Aortic smooth muscle cell (primary cell): ENCODE measurements at places on chromosomes 4 and X. TPM values are rescaled to one million over a fixed set of nuclear protein-coding genes. Genes with fewer than 3 reads are reported as not detected.

Gene GJB1
- total RNA-seq, result not detected in 2 replicates

Gene TIGD4
- total RNA-seq, result 0.12 and 0.13 TPM in 2 replicates

Gene NLGN3
- 0.13 and 0.37 TPM in 2 replicates for total RNA-seq

Gene GABRA4
- under 0.01 and 0.12 TPM in 2 replicates for total RNA-seq

Gene MAGEA1
- not detected in 2 replicates for total RNA-seq

Gene XAGE1A
- not detected in 2 replicates for total RNA-seq

Gene MMRN1
- total RNA-seq, result 4.7 and 11.1 TPM in 2 replicates

Gene NOX1
- not detected in 2 replicates for total RNA-seq

Gene NPY1R
- total RNA-seq, result 2.5 and 69.0 TPM in 2 replicates

Gene FGF13
- total RNA-seq, result 0.26 and 0.44 TPM in 2 replicates

Gene PLXNB3
- total RNA-seq, result 4.3 and 7.5 TPM in 2 replicates

Gene SLITRK4
- total RNA-seq, result 5.0 and 7.5 TPM in 2 replicates

Gene SSX1
- total RNA-seq, result not detected in 2 replicates

Gene RPA4
- 0.79 and 2.7 TPM in 2 replicates for total RNA-seq

Gene CBLL2
- total RNA-seq, result 0.06 TPM in 1 of 2 replicates, not detected in the other

Gene DUSP21
- total RNA-seq, result not detected in 2 replicates

Gene IL21
- not detected in 2 replicates for total RNA-seq

Gene SNCA
- total RNA-seq, result 1.4 and 2.4 TPM in 2 replicates
